ENCODE measurements at places on chromosomes 2 and 18. TPM values are rescaled to one million over a fixed set of nuclear protein-coding genes. Genes with fewer than 3 reads are reported as not detected.

- no peak for DNase-seq
Measured at GRCh38 chr18:42929181-42929580, 186.3 kb downstream of the RIT2 start.

DNA sequence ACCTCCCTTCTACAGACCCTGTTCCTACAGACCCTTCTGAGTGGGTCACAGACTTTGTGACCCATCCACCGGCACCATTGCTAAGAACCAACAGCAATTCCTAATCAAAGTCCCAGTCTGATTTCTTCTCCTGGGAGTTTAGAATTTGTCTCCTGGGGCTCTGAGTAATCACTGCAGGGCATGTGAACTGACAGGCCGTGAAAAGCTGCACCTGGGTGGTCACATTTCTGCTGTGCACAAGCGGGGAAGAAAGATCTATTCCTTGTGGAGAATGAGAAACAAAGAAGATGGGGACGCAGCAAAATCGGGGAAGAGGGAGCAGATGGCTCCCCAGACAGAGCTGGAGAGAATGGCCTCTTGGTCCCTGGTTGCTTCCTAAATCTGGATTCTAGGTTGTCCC is 151.0 kb downstream of the ARL4C start:
- DNase-seq: no peak

- no peak for DNase-seq
Measured at GRCh38 chr2:148479398-148479797, 165.2 kb upstream of the EPC2 start.

- DNase-seq: peak; percentile 57
Measured at GRCh38 chr2:69253611-69254301, 133.3 kb downstream of the GFPT1 start.

The MOGAT1 gene
- polyA plus RNA-seq: not detected

The RASGRP3 gene
- polyA plus RNA-seq: 41.0 TPM

DNA sequence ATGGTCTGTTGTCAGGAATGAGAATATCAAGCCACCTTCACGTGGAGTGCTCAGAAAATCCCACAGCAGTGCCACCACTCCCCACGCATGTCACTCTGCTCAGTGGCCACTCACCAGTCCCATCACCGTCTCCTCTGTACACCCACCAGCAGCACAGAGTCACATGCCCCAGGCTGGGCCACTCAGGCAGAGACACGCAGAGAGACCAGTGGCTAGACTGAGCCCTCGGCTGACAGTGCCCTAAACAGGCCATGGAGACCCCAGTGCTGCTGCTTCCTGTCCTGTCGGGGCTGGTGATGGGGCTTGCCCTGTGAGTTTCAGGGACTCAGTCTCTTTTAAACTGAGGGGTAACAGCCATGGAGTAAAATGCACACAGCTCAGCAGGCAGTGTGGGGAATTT is 25.9 kb downstream of the ODC1 start:
- DNase-seq: no peak

DNA sequence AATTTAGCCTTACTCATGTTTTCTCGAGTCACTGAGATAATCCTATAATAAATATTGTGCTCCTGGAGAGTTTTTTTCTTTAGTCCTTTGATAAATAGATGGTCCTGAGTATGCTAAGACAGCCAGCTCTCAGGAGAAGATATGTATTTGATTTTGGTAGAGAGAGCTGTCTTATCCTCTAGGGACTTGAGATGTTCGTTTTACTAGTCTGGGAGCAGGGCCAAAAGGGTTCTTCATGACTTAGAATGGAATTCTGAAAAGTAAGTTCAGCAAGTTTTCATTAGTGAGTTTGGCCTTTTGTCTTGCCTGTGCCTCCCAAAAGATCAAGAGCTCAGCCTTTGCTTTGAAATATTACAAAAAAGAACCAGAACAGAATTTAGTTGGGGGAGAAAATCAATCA is 246.7 kb downstream of the BABAM2 start:
- DNase-seq: peak; percentile 66

All from muscle of arm (tissue), 14 donors.